ENCODE measurements at places on chromosomes 12 and 14. TPM values are rescaled to one million over a fixed set of nuclear protein-coding genes. Genes with fewer than 3 reads are reported as not detected.

The PPHLN1 gene
- total RNA-seq = 96.4 TPM

The ASCL1 gene
- not detected for total RNA-seq

The RALGAPA1 gene
- 34.7 TPM for total RNA-seq

GRCh38 chr12:30975581-30975980 is 49.0 kb downstream of the TSPAN11 start:
- no peak for DNase-seq

- DNase-seq = no peak
Observed at GRCh38 chr12:95424271-95424994, 49.5 kb upstream of the METAP2 start.
